ENCODE measurements at places on chromosomes 6 and 20. TPM values are rescaled to one million over a fixed set of nuclear protein-coding genes. Genes with fewer than 3 reads are reported as not detected.

Gene C4B
- 0.49 TPM for total RNA-seq

Gene BMP7
- total RNA-seq = 2.4 TPM

Gene POM121L2
- not detected for total RNA-seq

Gene C20orf144
- not detected for total RNA-seq

Gene ZBTB46
- total RNA-seq = 5.6 TPM

Gene SYNGAP1
- total RNA-seq = 2.3 TPM

Gene TSPYL1
- total RNA-seq = 56.0 TPM

Gene CLPSL2
- total RNA-seq = not detected

Data from mesangial cell (primary cell).